H9 (cell line): ENCODE measurements at places on chromosomes 13 and 19. TPM values are rescaled to one million over a fixed set of nuclear protein-coding genes. Genes with fewer than 3 reads are reported as not detected.

- H3K27me3 ChIP-seq: peaks cover 2% of the 10 kb centered on the region; the same call in 1 of the 2 replicates
- no peak overlapping the region for H3K27ac ChIP-seq
- H3K4me1 ChIP-seq: no peaks in the 10 kb centered on the region
- no peak overlapping the region for H3K4me3 ChIP-seq
- 0 out of 2 replicates have a peak, but pooled peaks cover 7% of the 10 kb centered on the region for H3K36me3 ChIP-seq
- DNase-seq: no peak
Observed at GRCh38 chr19:21587549-21587948, 82.1 kb downstream of the ZNF429 start.

The ETV2 gene
- total RNA-seq: 1.5 and 1.9 TPM in 2 replicates

DNA sequence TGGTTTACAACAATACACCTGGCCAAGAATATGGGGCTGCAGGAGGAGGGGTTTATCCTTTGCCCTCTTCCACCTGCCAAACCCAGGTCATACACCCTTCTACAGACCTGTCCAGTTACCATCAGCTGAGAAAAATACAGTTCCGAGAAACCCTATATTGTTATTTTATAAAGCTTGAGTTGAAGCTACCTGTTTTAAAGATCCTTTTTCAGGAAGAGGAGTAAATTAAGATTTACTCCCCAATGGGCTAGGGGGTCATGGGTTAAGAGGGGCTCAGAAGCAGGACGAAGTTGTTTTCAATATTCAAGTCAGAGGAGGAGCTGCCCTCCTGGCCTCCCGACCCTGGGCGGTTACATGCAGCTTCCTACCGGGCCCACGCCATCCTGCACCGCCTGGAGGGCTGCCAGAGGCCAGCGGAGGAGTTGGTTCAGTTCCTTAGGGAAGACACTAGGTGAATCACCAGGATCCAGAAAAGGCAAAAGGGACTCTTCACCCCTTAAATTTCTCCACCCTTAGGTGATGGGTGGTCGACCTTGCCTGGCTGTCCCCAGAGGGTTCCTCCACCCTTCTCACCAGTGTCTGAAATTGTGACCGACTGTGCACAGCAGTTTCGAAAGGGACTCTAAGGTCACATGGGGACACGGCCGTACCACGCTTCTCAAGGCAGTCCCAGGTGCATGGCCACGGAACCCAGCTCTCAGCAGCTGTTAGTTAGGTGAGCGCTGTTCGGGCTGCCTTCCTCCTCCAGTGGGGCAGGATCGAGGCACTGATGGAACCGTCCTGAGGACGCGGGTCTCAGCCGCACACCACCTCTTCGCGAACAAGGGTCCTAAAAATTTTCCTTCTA, 1.2 kb downstream of the GJB2 start:
- H3K4me1 ChIP-seq: no peaks in the 10 kb centered on the region
- DNase-seq: no peak
- H3K36me3 ChIP-seq: no peaks in the 10 kb centered on the region
- H3K27me3 ChIP-seq: peaks cover 51% of the 10 kb centered on the region
- H3K4me3 ChIP-seq: peak overlapping the region; percentile 77

- H3K27ac ChIP-seq: no peak overlapping the region
- no peaks in the 10 kb centered on the region for H3K27me3 ChIP-seq
- DNase-seq: no peak
- H3K4me1 ChIP-seq: no peaks in the 10 kb centered on the region
Observed at GRCh38 chr19:56946159-56946558, 105.6 kb upstream of the PEG3 start.

The LILRB2 gene
- total RNA-seq: not detected in 2 replicates

- peaks cover 6% of the 10 kb centered on the region; the same call in 1 of the 2 replicates for H3K4me1 ChIP-seq
- H3K27ac ChIP-seq: no peak overlapping the region
- peaks cover under 1% of the 10 kb centered on the region for H3K36me3 ChIP-seq
- DNase-seq: no peak
- no peaks in the 10 kb centered on the region for H3K27me3 ChIP-seq
- H3K4me3 ChIP-seq: no peak overlapping the region
Observed at GRCh38 chr13:27264181-27264580, 6.4 kb upstream of the RASL11A start.

The SERP2 gene
- 1.8 and 2.0 TPM in 2 replicates for total RNA-seq

GRCh38 chr19:29118389-29118788, 94.6 kb downstream of the UQCRFS1 start:
- 0 out of 2 replicates have a peak, but pooled peaks cover under 1% of the 10 kb centered on the region for H3K36me3 ChIP-seq
- H3K4me3 ChIP-seq: no peak overlapping the region
- H3K27me3 ChIP-seq: no peaks in the 10 kb centered on the region; the same call in 1 of the 2 replicates
- H3K27ac ChIP-seq: no peak overlapping the region
- no peak for DNase-seq

The CDX2 gene
- total RNA-seq: not detected in 2 replicates

GRCh38 chr13:99812625-99813024, 158.9 kb downstream of the ZIC5 start:
- H3K27me3 ChIP-seq: no peaks in the 10 kb centered on the region
- no peak overlapping the region for H3K27ac ChIP-seq
- DNase-seq: no peak
- no peak overlapping the region for H3K4me3 ChIP-seq

DNA sequence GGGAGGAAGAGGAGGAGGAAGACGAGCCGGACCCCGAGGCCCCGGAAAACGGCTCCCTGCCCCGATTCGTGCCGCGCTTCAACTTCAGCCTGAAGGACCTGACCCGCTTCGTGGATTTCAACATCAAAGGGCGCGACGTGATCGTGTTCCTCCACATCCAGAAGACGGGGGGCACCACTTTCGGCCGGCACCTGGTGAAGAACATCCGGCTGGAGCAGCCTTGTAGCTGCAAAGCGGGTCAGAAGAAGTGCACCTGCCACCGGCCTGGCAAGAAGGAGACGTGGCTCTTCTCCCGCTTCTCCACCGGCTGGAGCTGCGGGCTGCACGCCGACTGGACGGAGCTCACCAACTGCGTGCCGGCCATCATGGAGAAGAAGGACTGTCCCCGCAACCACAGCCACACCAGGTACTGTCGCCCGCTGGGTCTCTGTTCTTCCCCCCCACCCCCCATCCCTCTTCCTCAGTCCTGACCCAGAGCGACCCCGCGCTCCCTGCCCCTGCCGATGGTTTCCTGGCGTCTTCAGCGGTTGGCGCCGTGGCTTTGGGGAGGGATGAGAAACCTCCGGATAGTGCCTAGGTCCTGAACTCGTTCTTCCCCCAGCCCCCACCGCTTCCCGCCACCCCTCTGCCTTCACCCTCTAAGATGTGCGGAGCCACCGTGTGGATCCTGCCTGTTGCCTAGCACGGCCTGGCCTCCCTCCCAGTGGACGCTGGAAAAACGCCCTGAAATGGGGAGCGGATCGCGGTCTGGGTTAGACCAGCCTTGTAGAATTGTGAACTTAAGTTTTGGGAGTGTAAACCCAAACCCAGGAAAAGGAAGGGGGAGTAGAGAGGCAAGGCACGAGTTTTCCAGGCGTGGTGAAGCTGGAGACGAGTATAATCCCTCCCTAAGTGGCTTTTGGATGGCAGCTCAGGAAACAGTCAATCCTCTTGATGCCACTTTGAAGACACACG, 1.5 kb downstream of the HS6ST3 start:
- peak overlapping the region; percentile 87 for H3K4me3 ChIP-seq
- H3K36me3 ChIP-seq: no peaks in the 10 kb centered on the region; the same call in 1 of the 2 replicates
- peaks cover 29% of the 10 kb centered on the region for H3K27me3 ChIP-seq
- H3K4me1 ChIP-seq: no peaks in the 10 kb centered on the region
- H3K27ac ChIP-seq: no peak overlapping the region

DNA sequence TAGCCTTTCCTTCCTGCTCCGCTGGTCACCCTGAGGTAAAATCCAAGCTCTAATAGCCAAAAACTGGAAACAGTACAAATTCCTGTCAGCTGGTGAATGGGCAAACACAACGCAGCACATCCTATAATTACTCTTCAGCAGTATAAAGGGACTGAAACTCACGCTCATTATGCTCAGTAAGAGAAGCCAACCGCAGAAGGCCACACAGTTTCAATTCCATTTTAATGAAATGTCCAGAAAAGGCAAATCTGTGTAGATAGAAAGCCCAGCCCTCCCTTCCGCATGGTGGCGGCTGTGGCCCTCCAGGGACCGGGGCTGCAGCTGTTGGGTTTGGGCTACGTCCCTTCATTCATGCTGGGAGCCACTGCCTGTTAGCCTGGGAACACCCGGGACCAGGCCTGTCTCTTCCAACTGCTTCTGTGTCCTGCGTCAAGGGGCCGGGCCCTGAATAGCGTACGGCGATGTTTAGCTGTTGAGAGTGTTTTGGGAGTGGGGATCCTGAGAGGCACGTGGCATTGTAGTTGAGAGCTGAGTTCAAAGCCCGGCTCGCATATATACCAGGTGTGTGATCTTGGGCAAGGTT, 23.5 kb downstream of the NKPD1 start:
- H3K4me3 ChIP-seq: no peak overlapping the region
- H3K27me3 ChIP-seq: no peaks in the 10 kb centered on the region
- no peak overlapping the region for H3K27ac ChIP-seq
- H3K36me3 ChIP-seq: peaks cover 7% of the 10 kb centered on the region; the same call in 2 of the 3 replicates
- no peak for DNase-seq

GRCh38 chr19:36950335-36951119, 34.4 kb downstream of the ZNF568 start:
- no peak overlapping the region for H3K4me3 ChIP-seq
- peaks cover 33% of the 10 kb centered on the region for H3K36me3 ChIP-seq
- H3K27me3 ChIP-seq: no peaks in the 10 kb centered on the region
- H3K27ac ChIP-seq: no peak overlapping the region
- H3K4me1 ChIP-seq: no peaks in the 10 kb centered on the region
- DNase-seq: no peak

DNA sequence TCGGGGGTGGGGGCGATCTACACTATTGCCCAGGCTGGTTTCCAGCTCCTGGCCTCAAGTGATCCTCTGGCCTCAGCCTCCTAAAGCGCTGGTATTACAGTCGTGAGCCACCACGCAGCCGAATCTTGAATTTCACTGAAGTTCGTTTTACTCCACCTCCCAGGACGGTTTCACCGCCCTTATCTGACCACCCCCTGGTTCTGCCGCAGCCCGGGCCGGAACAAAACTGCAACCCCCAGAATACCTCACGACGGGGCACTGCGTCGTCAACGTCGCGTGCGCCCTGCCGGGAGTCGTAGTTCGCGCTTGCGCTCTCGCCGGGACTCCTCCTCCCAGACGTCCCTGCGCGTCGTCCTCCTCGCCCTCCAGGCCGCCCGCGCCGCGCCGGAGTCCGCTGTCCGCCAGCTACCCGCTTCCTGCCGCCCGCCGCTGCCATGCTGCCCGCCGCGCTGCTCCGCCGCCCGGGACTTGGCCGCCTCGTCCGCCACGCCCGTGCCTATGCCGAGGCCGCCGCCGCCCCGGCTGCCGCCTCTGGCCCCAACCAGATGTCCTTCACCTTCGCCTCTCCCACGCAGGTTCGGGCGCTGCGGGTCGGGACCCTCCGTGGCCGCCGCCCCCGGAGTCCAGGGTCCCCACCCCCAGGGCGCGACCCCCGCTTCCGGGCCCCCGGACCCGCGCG, at the start of gene ATP5F1D:
TSS of gene ATP5F1D (plus strand) at position 335 of the 679 bp plus-strand sequence. CDS start at position 435, 100 bp downstream.
- H3K27me3 ChIP-seq: no peaks in the 10 kb centered on the region
- H3K27ac ChIP-seq: no peak within 1 kb of the TSS
- H3K4me3 ChIP-seq: peak within 1 kb of the TSS; percentile 85

The CD209 gene
- total RNA-seq: not detected in 2 replicates

- H3K4me1 ChIP-seq: no peaks in the 10 kb centered on the region
- DNase-seq: no peak
- H3K4me3 ChIP-seq: no peak within 1 kb of the TSS
- H3K27me3 ChIP-seq: no peaks in the 10 kb centered on the region
- no peak within 1 kb of the TSS for H3K27ac ChIP-seq
Observed at GRCh38 chr19:22422211-22422610, at the start of gene ZNF98. TSS of gene ZNF98 (minus strand) at chr19:22422346. CDS start at chr19:22422224, 122 bp downstream.

DNA sequence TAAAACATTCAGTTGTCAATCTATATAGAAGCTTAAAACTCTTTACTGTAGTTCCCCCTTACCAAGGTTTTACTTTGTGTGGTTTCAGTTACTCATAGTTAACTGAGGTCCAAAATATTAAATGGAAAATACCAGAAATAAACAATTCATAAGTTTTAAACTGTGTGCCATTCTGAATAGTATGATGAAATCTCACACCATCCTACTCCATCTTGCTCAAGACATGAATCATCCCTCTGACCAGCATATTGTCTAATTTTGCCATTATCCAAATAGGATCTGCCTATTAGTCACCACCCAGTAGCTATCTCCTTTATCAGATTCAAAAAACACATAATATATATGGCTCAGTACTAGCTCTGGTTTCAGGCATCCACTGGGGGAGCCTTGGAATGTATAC, 22.4 kb downstream of the ZNF571 start:
- H3K36me3 ChIP-seq: peaks cover 55% of the 10 kb centered on the region
- no peaks in the 10 kb centered on the region for H3K4me1 ChIP-seq
- no peak overlapping the region for H3K27ac ChIP-seq
- no peak overlapping the region for H3K4me3 ChIP-seq

The CRB3 gene
- 31.4 and 32.1 TPM in 2 replicates for total RNA-seq

GRCh38 chr13:47076500-47076899, 179.6 kb upstream of the HTR2A start:
- no peak for DNase-seq
- no peaks in the 10 kb centered on the region for H3K4me1 ChIP-seq
- no peak overlapping the region for H3K27ac ChIP-seq
- no peaks in the 10 kb centered on the region for H3K27me3 ChIP-seq
- H3K36me3 ChIP-seq: peaks cover 6% of the 10 kb centered on the region; the same call in 1 of the 3 replicates
- no peak overlapping the region for H3K4me3 ChIP-seq

The CEACAM7 gene
- not detected in 2 replicates for total RNA-seq

DNA sequence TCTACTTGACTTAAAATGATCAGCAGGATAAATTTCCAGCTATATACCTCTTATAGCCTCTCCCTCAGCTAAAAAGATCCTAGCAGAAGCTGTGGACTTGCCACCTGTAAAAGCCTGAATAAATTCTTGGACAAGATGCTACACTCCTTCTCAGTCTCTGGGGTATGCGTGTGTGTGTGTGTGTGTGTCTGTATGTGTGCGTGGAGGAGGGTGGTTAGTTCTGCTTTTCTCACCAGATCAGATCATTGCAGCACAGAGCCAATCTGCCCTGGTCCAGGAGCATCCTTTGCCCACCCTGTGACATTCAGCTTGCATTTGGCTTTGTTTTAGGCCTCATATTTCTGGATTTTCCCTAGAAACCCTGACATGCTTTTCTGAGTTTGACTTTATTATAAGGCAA, 438.3 kb downstream of the RFC3 start:
- no peak overlapping the region for H3K4me3 ChIP-seq
- no peak for DNase-seq
- no peaks in the 10 kb centered on the region; the same call in 1 of the 2 replicates for H3K4me1 ChIP-seq

- H3K27me3 ChIP-seq: no peaks in the 10 kb centered on the region
- H3K4me1 ChIP-seq: no peaks in the 10 kb centered on the region
- H3K4me3 ChIP-seq: no peak overlapping the region
- no peak overlapping the region for H3K27ac ChIP-seq
Observed at GRCh38 chr13:51091839-51092238, 19.2 kb downstream of the C13orf42 start.

GRCh38 chr19:918481-919198, 1.5 kb downstream of the KISS1R start:
- H3K4me3 ChIP-seq: no peak overlapping the region
- no peak for DNase-seq
- H3K36me3 ChIP-seq: no peaks in the 10 kb centered on the region
- H3K4me1 ChIP-seq: no peaks in the 10 kb centered on the region
- H3K27ac ChIP-seq: no peak overlapping the region

DNA sequence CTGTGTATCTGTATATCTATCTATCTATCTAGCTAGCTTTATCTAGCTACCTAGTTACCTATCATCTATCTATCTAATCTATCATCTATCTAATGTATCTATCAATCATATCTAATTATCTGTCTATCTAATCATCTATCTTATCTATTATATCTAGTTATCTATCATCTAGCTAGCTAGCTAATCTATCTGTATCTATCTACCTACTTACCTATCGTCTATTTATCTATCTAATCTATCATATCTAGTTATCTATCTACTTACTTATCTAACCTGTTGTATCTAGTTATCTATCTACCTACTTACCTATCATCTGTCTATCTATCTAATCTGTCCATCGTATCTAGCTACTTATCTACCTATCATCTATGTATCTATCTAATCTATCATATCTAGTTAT, 17.9 kb downstream of the VSTM1 start:
- H3K4me1 ChIP-seq: peaks cover 4% of the 10 kb centered on the region; the same call in 1 of the 2 replicates
- no peaks in the 10 kb centered on the region for H3K27me3 ChIP-seq
- no peak for DNase-seq

The ZNF324 gene
- total RNA-seq: 12.7 and 14.8 TPM in 2 replicates
